Lower lobe of right lung (tissue), 2 donors: ENCODE measurements at places on chromosomes 5 and 9. TPM values are rescaled to one million over a fixed set of nuclear protein-coding genes. Genes with fewer than 3 reads are reported as not detected.

- H3K4me1 ChIP-seq = no peaks in the 10 kb centered on the region
- H3K36me3 ChIP-seq = no peaks in the 10 kb centered on the region
- no peak overlapping the region for H3K4me3 ChIP-seq
Measured at GRCh38 chr5:74231697-74232096, 408.8 kb downstream of the ENC1 start.

DNA sequence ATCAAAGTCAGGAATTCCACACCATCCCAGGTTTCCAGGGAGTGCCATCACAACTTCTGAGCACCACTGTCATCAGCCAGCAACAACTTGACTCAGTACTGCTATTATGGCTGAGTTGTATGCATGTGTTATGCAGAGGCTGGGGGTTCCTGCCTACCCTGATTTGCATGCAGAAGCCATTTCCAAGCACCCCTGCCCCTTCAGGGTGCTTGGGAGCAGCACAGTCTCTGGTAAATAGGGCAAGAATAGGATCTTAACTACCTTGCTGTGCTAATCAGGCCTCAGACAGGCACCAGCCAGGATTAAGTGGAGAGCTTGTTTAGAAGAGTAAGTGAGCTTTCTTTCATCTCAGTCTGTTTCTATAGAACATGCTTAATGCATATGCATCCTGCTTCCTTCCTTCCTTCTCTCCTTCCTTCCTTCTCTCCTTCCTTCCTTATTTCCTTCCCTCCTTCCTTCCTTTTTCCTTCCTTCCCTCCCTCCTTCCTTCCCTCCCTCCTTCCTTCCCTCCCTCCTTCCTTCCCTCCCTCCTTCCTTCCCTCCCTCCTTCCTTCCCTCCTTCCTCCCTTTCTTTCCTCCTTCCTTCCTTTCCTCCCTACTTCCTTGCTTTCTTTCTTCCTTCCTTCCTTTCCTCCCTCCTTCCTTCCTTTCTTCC lies 175.7 kb downstream of the FRMD3 start:
- no peak for DNase-seq
- H3K4me3 ChIP-seq = no peak overlapping the region
- H3K27ac ChIP-seq = no peak overlapping the region
- H3K4me1 ChIP-seq = no peaks in the 10 kb centered on the region

- peak; percentile 57 for DNase-seq
- no peak overlapping the region for H3K27ac ChIP-seq
- H3K4me3 ChIP-seq = no peak overlapping the region
- no peaks in the 10 kb centered on the region for H3K27me3 ChIP-seq
Measured at GRCh38 chr9:78130004-78130403, 98.4 kb upstream of the GNAQ start.

DNA sequence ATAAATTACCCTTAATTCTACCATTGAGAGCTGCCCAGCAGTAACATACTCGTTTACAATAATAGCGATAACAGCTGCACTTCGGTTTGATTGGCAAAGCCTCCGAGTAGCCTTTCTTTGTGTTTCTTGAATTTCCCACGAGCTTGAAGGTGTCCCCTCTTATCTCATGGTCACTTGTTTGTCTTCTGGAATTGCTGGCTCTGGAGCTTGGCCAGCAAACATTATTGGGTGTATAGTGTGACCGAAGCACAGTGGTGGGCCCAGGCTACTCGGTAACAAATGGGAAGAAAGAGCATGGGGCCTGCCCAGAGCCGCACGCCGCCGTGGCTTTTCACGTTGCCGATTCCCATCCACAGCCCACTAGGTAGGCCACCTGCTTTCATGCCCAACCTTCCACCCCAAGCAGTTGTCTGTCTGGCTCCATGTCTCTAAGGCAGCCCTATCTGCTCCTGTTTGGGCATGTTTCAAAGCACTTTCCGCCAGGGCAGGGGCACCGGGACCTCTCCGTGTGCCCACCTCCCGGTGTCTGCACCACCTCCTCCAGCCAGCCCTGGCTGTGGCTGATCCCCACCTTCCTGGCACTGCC lies 8.7 kb downstream of the STKLD1 start:
- H3K27me3 ChIP-seq = no peaks in the 10 kb centered on the region
- H3K4me3 ChIP-seq = no peak overlapping the region
- no peaks in the 10 kb centered on the region for H3K36me3 ChIP-seq
- H3K27ac ChIP-seq = no peak overlapping the region
- H3K4me1 ChIP-seq = no peaks in the 10 kb centered on the region
- no peak for DNase-seq

DNA sequence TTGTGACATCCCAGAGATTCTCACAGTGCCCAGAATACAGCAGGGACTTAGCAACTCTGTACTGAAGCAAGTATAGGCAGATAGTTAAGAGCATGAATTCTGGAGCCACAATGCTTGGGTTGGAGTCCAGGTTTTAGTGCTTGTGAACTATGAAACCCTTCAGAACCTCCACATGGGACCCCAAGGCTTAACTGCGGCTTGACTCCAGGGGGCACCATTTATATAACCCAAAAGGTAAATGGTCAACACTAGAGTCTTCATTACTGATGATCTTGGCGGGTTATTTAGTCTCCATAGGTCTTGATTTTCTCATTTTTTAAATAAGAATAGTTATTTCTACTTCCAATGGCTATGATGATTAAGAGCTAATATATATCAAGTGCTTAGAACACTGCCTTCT lies 390.3 kb downstream of the TAF11L14 start:
- H3K36me3 ChIP-seq = no peaks in the 10 kb centered on the region
- no peaks in the 10 kb centered on the region for H3K4me1 ChIP-seq
- no peak overlapping the region for H3K4me3 ChIP-seq
- H3K27ac ChIP-seq = no peak overlapping the region

The FIBCD1 gene
- 1.3 TPM for total RNA-seq

The C9orf40 gene
- total RNA-seq = 4.0 TPM
